ENCODE measurements at places on chromosomes 5 and 9. TPM values are rescaled to one million over a fixed set of nuclear protein-coding genes. Genes with fewer than 3 reads are reported as not detected.

TMEM174 gene
- total RNA-seq, result not detected

- DNase-seq, result no peak
Observed at GRCh38 chr5:97135868-97136267, 6.5 kb downstream of the LIX1 start.

GRCh38 chr9:84780385-84780784 is 110.9 kb downstream of the NTRK2 start:
- DNase-seq, result no peak

TAF11L5 gene
- total RNA-seq, result not detected

- no peak for DNase-seq
Observed at GRCh38 chr9:34589636-34590380, at the start of gene CNTFR. CNTFR (minus strand) TSS chr9:34589724; CDS start chr9:34568981, 20,743 bp downstream.
